Sciatic nerve (tissue), 2 donors: ENCODE measurements at places on chromosomes 12 and 14. TPM values are rescaled to one million over a fixed set of nuclear protein-coding genes. Genes with fewer than 3 reads are reported as not detected.

Gene KLRD1
- total RNA-seq: 4.8 TPM

DNA sequence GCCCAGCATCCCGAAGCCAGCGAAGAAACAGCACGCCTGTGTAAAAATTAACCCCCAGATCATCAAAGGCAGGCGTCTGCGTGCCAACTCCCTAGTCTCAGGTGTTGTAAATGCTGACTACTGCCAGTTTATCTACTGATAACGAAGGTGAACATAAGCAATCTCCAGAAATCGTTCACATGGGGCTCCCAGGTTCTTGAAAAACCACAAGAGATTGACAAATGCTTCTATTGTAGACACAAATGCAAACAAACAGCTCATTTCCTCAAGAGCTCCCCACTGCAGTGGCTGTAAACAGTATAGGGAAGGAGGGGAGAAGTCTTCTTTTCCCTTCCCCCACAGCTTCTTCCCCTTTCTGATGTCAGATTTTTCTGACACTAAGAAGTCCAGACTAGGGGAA is 5.3 kb upstream of the PLEKHG3 start:
- no peak for DNase-seq

DNA sequence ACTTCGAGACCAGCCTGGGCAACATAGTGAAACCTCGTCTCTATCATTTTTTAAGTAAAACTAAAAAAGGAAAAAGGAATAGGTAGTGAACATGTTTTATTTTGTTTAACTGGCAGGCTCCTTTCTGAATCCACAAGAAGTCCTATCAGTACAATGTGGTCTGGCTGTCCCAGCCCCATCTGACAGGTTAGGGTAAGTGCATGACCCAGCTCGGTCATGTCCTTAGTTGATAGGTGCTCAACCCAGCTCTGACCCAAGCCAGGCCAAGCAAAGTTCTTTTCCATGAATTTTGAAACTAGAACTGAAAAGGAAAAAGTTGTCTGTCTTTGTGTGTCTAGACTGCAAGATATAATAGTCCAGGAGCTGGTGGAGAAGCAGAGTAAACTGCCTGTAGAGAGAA is 4.7 kb upstream of the NRDE2 start:
- no peak for DNase-seq

- DNase-seq: no peak
Observed at GRCh38 chr12:5587711-5588121, 155.8 kb downstream of the NTF3 start.

DNA sequence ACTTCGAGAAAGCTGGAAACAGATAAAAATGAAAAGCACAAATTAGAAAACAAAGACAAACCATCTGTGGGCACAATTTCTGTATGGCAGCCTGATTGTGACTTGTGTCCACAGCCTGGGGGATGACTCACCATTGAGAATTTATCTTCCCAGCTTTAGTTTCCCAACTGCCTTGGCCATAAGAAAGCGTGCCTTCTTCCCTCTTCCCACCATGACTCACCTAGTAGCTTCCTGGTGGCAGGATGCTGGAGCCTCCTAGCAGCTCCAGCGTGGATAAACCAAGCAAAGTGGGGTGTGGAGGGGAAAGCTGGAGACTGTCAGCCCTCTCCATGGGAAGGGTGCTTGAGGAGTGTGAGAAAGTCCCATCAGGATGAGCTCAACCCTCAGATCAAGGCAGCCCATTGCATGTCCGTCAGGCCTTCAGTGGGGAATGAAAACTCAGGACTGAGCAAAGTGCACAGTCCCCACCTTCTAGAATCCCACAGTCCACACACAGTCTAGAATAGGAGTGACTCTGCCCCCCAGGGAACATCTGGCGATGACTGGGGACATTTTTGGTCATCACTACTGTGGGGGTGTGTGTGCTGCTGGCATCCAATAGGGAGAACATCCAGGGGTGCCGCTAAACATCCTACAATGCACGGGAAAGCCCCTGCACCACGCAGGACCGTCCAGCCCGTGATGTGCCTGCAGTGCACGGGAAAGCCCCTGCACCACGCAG is 22.4 kb upstream of the SERPINA6 start:
- no peak for DNase-seq

- DNase-seq: no peak
Observed at GRCh38 chr12:95877622-95878021, 18.9 kb downstream of the SNRPF start.

- no peak for DNase-seq
Observed at GRCh38 chr12:24752763-24753462, 196.0 kb downstream of the BCAT1 start.

- DNase-seq: no peak
Observed at GRCh38 chr12:111426344-111427185, 20.8 kb downstream of the SH2B3 start.

GRCh38 chr14:64217834-64218233 is 76.3 kb downstream of the ESR2 start:
- DNase-seq: no peak

GRCh38 chr12:20950248-20950647 is 139.7 kb downstream of the SLCO1B3 start:
- no peak for DNase-seq

DNA sequence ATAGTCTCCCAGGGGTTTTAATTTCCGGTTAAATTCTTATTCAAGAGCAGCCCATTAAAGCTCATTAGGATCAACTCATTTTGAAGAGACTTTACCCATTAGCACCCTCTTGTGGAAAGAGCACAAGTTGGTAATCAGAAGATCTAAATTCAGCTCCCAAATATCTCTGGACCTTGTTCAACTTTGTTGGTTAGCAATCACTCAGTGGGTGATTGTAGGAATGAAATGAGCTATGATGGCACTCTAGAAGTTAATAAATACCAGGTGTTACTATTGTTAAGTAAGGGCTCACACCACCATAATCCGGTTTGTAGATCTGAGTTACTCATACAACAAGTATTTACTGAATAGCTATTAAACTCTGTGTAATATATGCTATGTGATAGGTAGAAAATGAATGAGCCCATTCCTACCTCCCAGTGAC is 42.9 kb downstream of the TRIP11 start:
- DNase-seq: no peak

GRCh38 chr12:48572326-48572725 is 2.5 kb upstream of the LALBA start:
- no peak for DNase-seq
